Effector CD4-positive, alpha-beta T cell (primary cell): ENCODE measurements at places on chromosomes 11 and 22.

GRCh38 chr11:100760744-100761143 is 73.7 kb downstream of the ARHGAP42 start:
- DNase-seq, result no peak

GRCh38 chr11:66860449-66860831 is 3.6 kb downstream of the LRFN4 start:
- no peak for DNase-seq

- no peak for DNase-seq
Measured at GRCh38 chr22:46604306-46604690, 15.9 kb upstream of the GRAMD4 start.

GRCh38 chr11:26780376-26781085 is 58.7 kb upstream of the SLC5A12 start:
- no peak for DNase-seq

GRCh38 chr11:61542705-61543104 is 34.2 kb downstream of the LRRC10B start:
- no peak for DNase-seq

GRCh38 chr11:64619811-64620380 is 28.9 kb downstream of the SLC22A12 start:
- DNase-seq, result no peak

- no peak for DNase-seq
Measured at GRCh38 chr22:45207981-45208664, 32.6 kb downstream of the KIAA0930 start.

DNA sequence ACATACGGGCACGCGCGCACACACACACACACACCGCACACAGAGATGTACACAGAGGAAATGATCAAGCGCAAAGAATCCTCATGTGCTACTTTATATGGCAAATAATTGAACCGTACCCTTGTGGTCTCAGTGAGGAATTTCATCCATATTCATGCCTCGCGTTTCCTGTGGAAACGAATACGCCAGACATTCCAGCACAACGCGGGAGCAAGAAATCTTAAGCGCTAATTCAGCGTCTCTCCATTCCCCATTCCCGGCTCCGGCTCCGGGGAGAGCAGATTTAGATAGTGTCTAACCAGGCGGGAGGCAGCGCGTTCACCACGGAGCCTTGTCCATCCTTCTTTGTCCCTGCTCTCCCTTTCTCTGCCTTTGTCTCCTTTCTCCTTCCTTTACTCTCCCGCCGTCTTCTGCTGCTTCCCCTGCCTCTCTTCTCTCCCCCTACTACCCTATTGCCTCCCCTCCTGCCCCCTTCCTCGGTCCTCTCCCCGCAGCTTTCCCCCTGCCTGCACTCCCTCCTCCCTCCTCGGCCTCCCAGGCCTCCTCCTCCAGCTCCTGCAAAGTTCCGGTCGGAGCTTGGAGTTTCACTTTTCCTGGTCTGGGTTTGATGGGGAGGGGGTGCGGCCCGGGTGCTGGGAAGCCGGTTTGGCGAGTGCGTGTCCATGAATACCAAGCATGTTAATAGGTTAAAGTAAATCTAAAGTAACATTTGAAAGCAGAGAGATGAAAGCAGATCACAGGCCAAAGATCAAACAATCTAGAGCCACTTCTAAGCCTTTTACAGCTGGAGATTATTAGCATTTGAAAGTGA is 579.3 kb downstream of the BUD13 start:
- DNase-seq, result no peak

DNA sequence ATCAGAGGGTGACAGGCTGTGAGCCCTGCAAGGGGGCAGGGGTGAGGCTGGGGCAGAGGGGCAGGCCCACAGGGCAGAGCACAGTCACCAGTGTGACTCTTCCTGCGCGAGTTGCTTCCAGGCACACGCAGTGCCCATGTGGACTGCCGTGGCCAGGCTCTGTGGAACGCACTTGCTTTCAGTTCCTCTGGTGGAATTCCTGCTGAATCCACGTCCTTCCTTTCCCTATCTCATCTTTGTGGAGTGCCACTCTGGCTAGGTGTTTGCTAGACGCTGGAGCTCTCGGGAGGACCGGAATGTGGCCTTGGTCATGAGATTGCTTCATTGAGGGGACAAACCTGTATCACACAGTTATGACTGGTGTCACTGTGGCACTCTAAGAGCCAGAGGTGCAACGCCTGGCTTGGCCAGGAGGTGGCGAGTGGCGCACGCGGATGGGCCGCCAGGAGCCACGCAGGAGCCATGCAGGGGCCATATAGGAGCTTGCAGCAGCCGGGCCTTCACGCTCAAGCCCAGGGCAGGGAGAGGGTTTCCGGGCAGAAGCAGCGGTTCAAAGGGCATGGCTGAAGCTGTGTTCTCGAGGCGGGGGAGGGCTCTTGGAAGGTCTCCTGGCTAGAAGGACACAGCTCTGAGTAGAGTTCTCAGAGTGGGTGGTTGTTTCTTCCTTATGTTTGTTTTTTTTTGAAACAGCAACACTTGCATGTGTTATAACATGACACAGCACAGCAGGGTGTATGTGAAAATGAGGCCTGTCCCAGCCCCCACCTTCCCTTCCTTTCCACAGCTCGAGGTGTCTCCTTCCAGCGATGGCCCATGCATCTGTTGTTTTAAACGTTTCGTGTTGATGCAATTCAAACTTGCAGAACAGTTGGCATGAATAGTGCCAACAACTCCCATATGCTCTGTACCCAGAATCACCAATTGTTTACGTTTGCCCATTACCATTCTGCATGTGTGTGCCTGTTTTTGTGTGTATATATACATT is 36.2 kb downstream of the TBC1D22A start:
- DNase-seq, result peak; percentile 67

DNA sequence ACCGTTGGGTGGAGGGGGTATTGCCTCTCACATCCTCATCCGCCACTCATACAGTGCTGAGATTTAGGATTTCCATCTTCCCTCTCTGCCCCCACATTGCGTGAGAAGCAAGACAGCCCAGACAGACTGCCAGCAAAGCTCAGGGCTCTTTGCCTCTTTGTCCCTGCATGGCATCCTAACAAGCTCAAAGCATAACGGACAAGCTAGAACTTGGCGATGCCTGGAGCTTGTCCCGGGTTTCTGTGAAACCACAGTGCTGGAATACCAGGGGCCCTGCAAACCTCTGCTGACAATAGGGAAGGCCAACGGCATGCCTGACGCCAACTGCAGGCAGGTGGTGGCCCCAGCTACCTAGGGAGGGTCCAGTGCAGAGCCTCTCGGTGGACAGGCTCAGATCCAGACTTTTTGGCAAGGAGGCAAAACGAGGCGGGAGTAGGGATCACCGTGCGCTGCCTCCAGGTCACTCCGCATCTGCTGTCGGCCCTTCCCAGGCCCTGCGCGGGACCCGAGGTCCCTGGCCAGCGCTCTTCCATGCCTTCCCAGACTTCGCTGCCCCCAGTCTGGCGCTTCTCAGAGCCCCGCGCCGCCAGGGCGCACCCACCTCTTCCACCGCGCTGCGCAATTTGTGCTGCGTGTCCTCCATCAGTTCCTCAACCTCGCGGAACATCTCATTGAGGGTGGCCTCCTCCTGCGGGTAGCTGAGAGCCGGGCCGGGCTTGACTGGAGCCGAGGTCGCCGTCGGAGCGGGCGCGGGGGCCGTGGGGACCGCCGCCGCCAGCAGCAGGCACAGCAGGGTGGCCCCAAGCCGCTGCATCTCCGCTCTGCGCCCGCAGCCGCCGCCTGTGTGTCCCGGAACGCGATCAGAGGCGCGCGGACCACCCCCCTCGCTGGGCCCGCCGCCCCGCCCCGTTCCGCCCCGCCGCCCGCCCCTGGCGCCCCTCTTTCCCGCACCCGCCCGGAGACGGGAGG is at the start of gene DKK3:
DKK3 (minus strand) TSS at position 858 of the 969 bp plus-strand sequence; CDS start at position 814, 44 bp downstream.
- DNase-seq, result no peak

- no peak for DNase-seq
Measured at GRCh38 chr11:3189196-3189843, 24.2 kb upstream of the OSBPL5 start.

DNA sequence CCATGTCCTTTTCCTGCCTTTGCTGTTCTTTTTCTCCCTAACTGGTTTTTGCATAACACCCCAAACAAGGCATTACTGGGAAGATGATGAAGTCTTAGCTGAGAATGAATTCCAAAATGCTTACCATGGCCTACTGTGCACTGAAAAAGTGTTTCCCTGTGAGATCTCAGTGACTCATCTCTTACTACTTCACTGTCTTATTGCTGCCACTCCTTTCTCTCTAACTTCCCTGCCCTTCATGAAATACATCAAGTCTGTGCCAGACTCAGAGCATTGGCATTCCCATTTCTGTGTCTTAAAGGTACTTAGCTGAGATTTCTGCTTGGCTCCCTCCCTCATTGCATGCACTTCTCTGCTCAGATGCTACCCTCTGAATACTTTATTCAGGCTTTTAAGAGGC is 49.1 kb upstream of the MUC15 start:
- DNase-seq, result no peak

- no peak for DNase-seq
Measured at GRCh38 chr11:98003606-98004371, 1017.0 kb upstream of the CNTN5 start.

DNA sequence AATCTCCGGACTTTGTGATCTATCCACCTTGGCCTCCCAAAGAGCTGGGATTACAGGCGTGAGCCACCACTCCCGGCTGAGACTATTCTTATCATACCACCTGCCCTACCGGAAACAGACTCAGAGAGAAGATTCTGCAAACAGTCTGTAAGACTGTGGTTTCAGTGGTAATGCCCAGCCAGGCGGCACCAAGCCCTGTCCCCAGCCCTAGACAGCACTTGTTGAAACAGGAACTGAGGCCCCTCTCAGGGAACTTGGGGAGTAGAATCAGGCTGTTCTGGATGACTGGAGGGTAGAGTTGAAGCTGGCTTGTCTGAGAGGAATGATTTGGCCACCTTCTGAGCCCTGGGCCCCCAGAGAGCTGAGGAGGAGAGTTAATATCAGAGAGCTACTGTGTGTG is 1.3 kb upstream of the INSC start:
- DNase-seq, result no peak

DNA sequence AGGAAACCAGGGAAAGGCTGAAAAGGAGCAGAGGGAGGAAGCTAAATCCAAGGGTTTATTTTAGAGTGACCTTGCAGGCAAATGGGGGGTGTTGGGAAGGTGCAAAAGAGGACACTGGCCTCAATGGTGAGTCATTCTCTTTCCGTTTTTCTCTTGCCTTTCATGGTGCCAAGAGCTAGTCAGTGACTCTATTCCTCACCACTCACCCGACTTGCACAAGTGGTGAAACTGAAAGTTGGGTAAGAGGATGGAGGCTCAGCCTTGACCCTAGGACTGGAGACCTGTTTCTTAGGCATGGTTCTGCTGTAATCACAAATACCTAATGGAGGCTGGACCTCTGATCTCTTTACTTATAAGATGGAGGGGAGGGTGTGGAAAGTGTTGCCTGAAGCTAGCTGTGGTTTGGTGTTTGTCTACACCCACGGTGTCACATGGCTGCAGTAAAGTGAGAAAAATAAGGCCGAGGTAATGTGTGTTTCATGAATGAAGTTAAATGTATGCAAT is 67.3 kb upstream of the CREB3L1 start:
- DNase-seq, result no peak

DNA sequence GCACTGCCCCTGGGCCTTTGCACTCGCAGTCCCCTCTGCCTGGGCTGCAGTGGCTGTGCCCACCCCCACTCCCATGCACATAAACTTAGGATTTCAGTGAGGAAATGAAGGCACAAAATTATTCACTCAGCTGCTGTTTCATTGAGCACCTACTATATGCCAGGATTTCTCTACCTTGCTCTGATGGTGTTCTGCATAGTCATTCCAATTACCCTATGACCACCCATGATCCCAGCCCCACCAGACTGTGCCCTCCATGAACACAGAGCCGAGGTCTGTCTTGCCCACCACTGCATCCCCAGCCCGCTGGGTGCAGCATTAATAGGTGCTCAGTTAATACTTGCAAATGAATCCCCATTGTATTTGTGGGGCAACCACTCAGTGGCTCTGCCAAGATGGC is 10.9 kb downstream of the CYTH4 start:
- DNase-seq, result no peak

DNA sequence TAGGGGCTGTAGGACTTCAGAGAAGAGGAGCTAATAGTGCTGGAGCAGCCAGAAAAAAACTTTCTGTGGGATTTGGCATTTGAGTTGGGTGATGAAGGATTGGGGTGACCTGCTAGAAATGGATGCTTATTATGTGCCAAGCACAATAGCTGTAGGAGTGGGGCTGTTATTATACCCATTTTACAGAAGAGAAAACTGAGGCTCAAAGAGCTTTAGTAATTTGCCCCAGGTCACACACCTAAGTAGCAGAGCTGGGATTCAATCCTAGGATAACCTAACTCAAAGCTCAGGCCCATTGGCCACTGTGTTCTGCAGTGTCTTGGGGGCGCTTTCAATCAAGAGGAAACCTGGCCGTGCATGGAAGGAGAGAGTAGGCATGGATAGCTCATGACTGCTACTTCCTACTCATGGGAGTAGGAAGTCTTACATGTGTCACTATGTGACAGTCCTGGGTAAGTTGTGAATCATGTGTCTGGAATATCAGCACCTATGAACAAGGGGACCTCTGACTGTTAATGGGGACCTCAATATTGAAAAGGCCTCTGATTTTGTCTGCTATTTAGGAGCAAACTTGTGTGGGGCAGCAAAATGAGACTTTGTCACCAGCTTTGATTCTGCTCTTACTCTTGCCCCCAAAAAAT is 6.1 kb upstream of the ELF5 start:
- no peak for DNase-seq

DNA sequence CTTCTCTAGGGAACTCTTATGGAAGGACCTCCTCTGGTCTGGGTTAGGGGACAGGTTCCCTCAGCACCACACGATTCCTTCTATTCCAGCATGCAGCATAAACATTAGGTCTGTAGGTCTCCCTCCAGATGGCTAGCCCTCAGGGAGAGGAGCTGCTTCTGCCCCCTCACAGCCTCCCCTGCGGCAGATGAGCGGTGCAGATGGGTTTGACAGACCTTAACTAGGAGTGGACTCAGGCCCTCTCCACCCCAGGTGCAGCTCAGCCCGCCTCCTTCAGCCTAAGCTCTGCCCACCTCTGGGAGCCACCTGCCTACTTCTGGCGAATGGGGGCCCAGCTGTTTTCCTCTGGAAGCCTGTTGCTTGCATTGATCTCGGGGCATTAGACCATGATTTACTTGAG is 55.7 kb upstream of the EIF3D start:
- no peak for DNase-seq

- DNase-seq, result no peak
Measured at GRCh38 chr22:44523981-44524759, 26.1 kb upstream of the RTL6 start.

- DNase-seq, result no peak
Measured at GRCh38 chr11:11421509-11421908, 68.5 kb upstream of the CSNK2A3 start.

GRCh38 chr11:66841861-66842260 is 1.4 kb upstream of the RCE1 start:
- DNase-seq, result no peak

GRCh38 chr22:29312218-29313125 is 3.0 kb downstream of the RASL10A start:
- DNase-seq, result no peak

DNA sequence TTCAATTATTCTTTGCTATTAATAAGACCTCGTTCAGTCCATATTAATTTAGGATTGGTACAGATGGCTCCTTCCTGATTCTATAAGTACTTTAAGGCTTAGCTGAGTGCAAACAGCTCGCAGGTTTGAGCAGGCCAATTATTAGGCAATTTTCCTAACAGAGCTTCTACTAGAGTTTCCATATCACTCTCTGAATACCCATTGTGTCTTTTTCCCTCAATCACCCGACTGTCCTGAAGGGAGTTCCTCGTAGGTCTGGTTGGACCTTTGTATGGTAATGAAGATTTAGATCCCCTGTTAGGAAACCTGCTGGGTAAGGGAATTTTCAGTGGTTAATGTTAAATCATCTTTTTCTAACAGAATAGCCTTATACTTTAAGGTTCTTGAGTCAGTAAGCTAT is 61.1 kb downstream of the ARHGAP42 start:
- no peak for DNase-seq
